NCI-H1417 treated with DMSO at 0.1 percent for 48 hours (cell line): ENCODE measurements at places on chromosomes 11 and 22.

DNA sequence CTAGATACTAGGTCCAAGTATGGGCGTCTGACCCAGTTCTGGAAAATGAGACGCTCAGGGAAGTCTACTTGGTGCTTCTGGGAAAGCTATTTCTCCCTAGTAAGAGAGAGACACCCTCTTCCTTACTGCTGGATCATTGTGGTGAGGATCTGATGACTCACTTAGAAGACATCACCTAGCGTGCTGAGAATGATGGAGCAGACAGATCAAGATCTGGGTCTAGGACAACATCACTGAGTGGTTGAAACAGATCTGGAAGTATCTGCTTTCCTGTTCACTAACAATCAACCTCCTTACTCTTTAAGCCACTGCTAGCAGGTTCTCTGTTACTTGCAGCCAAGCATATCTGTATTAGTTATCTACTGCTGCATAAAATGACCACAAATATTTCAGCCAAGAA, 38.3 kb upstream of the HMGXB4 start:
- no peak for DNase-seq

DNA sequence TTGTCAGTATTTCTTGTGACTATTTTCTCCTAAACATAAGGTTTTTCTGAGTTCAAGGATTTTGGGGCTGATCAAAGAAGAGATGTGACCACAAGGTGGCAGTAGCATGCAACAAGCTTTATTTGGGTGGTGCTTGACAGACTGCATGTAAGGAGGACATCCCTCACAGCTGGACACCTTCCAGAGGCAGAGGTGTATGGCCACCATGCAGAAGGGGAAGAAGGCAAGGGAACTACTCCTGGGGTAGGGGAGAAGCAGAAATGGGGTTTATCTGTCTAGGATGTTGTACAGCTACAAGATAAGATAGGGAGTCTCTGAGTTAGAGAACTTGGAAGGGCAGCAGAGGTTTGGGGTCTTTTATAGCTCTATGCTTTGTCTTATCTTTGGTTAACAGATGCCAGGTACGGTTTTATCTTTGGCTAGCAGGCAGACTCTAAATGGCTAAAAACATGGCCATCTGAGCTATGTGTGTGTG, 5.1 kb upstream of the BIRC2 start:
- peak; percentile 41 for DNase-seq

- DNase-seq: no peak
These were observed 19.5 kb downstream of the PC start for GRCh38 chr11:66938582-66939135.

- no peak for DNase-seq
These were observed 11.0 kb downstream of the JAML start for GRCh38 chr11:118213781-118214180.

GRCh38 chr11:97703851-97704250, 1314.0 kb downstream of the JRKL start:
- no peak for DNase-seq

- no peak for DNase-seq
These were observed 20.3 kb upstream of the VPS37C start for GRCh38 chr11:61181489-61181888.

GRCh38 chr11:6941970-6942369, 15.7 kb downstream of the ZNF215 start:
- no peak for DNase-seq

DNA sequence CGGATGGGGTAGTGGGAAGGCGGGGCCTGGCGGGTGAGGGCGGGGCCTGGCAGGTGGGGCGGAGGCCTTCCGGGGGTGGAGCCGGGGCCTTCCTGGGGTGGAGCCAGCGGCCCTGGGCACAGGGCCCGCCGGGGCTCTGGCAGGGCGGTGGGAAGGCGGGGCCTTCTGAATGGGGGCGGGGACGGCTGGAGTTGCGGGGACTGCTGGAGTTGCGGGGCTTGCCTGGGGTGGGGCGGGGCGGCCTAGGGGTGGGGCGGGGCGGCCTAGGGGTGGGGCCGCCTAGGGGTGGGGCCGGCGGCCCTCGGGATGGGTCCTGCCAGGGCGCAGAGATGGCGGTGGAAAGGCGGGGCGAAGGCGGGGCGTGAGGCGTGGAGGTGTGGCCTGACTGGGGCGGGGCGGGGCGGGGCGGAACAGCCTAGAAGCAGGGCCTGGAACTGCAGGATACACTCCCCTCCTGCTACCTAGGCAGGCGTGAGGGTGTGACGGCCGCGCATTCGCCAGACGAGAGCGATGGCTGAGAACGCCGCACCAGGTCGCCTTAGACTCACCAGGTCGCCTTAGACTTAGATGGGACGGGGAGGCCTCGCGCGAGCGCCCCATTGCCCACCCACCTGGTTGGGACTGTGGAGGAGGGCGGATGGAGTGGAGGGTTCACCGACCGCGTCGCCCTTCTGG, 19.3 kb downstream of the RRP7A start:
- no peak for DNase-seq

DNA sequence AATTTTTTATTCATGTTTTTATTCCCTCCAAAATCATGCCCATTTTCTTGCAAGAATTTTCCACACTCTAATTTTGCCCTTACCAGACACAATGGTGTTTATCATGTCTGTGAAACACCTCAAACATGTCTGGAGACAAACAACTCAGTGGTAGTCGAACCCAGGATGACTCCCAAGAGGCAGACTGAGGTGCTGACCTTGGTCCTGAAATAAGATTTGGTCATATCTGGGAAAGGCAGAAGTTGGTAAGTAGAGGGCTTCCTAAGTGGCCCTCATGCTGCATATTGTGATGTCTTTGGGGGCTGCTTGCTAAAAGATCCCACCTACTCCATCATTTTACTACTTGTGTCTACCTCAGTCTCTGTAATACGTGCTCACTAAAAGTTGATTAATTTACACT, 369.4 kb upstream of the ISX start:
- no peak for DNase-seq

DNA sequence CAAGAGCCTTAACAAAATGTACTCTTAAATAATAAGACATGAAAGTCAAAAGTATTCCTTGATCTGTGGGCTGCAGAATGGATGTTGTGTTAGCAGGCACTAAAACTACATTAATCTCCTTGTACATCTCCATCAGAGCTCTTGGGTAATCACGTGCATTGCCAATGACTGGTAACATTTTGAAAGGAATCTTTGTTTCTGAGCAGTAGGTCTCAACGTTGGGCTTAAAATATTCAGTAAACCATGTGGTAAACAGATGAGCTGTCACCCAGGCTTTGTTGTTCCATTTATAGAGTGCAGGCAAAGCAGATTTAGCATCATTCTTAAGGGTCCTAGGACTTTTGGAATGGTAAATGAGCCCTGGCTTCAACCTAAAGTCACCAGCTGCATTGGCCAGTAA, 152.9 kb downstream of the PKNOX2 start:
- no peak for DNase-seq

DNA sequence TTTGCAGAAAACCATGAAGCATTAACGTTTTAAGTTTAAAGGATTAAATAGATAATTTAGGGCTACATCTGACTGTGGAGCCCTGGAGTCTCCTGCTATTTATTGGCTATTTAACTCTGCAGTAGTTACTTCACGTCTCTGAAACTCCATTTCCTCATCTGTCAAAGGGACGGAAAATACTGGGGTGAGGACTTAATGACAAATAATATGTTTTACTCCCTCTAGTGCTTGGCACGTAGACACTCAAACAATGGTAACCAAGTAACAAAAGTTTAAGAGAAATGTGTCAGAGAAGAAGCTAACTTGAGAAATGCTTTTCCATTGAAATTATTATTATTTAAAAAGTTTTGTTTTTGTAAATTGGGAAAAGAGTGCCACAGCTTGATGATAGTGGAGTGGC, 130.7 kb upstream of the RCN1 start:
- no peak for DNase-seq

GRCh38 chr11:5476186-5476819, 12.2 kb upstream of the OR52D1 start:
- no peak for DNase-seq

GRCh38 chr22:38531251-38531938, 25.3 kb upstream of the DDX17 start:
- no peak for DNase-seq

DNA sequence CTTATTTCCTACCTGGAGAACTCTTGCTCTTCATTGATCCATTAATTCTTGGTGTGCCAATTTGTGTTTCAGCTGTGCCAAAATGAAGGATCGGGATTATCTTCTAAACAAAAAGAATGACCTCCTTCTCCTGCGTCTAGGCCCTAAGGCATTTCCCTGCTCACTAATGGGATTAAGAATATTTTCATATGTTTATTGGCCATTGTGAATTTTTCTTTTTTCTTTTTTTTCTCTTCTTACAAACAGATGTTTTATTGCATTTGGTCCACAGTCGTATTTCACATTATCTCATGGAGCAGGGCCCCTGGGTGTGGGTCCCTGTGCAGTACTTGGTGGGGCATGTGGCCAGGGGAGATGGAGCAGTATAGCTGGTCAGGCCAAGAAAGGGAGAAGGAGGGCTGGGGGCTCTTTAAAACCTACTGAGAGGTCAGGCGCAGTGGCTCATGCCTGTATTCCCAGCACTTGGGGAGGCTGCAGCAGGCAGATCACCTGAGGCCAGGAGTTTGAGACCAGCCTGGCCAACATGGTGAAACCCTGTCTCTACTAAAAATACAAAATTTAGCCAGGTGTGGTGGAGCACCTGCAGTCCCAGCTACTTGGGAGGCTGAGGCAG, 35.3 kb upstream of the HORMAD2 start:
- DNase-seq: no peak

DNA sequence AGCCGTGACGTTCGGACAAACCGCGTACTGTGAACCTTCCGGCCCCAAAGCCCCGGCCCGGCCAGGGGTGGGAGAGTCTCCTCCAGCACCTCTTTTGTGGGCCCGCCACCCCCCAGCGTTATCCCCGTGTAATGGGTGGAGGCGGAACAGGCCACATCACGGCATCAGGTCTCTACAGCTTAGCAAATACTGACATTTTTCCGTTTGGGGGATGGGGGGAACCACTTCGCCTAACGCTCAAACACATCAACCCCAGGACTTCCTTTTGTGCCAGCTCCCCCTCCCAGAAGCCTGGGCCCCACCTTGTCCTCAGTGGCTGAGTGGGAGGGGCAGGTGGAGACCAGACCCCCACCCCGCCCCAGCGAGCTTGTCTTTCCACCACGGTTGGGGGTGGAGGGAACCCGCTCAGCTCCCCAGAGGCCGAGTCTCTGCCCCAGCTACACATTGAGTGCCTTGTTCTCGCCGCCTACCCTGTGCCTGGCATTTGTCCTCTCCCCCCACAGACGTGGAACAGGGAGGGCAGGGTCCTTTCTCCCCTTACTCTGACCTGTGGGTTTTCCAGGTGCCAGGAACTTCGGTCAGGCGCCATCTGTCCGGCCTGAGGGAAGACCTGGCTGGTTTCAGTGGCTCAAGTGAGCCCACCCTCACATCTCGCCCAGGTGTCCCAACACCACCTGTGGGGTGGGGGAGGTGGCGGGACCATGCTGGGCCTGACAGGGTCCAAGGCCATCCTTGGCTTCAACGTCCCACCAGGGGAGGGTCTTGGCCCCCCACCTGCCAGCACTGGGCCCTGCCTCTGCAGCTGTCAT, 29.6 kb downstream of the SBF1 start:
- no peak for DNase-seq

GRCh38 chr22:17303441-17303839, 65.8 kb upstream of the CECR2 start:
- DNase-seq: no peak

DNA sequence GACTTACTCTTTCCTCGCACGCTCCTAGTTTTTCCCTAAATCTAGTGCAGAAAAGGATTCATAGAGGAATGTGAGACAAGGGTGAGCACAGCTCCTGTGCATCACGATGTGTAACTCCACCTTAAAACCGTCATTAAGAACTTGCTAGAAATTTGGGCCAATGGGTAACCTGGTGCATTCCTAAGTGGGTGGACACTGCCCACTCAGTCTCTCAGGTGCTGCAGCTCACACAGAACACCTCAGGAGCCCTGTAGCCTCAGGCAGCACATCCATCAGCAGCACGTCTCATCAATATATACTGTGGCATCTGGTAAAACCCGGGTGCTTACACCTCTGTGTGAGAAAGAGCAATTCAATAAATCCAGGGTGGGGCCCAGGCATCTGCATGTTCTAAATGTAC, 12.4 kb downstream of the POU2AF3 start:
- no peak for DNase-seq

DNA sequence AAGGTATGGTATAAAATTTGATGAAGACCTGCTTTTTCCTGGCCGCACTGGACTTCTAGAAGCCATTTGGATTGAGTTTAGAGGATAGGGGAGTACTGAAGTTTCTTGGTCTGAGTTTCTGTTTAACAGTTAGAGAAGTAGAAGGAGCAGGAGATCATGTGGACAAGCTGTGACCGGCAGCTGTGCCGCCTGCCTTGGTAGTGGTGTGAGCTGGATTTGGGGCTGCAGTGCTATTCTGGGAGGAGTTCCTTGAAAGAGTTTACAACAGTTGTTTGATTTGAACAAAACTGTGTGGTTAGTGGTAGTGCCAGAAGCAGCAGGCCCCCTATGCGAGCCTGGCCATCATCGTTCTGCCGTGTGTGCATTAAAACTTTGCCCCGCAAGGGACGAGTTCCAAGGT, 105.2 kb downstream of the PDHX start:
- no peak for DNase-seq

DNA sequence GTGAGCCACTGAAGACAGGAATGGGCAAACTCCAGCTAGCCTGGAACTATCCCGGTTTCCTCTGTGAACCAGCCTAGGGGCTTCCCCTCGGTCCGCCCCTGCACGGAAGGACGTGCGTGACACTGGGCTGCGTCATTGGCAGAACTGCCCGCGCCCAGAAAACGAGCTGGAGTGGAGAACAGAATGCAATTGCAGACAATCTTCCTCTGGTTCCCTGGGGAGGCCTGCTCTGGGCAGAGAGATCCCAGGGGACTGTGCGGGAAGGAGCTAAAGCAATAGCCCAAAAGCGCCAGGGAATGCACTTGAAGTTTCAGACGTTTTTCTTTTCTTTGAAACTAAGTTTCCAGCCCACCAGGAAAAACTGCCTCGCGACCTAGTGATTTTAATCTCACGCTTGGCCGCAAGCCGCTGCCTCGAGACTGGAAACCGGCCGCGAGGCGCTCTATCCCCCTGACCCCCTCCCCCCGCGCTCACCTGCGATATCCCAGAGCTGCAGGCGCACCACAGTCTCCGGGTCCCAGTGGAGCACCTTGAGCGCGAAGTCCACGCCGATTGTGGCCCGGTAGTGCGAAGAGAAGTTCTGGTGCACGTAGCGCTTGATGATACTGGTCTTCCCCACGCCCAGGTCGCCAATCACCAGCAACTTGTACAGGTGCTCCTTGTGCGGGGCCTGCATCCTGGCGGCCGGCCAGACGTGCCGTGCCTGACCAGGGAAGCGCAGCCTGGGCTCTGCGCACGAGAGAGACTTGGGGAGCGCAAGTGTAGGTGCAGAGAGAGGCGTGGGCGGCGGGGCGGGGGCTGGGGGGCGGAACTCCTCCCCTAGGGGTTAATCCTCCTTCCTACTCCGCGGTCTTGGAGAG, at the start of gene RAB38:
Gene RAB38 (minus strand): TSS at position 735 of the 860 bp plus-strand sequence. CDS start 59 bp downstream, at position 676.
- no peak for DNase-seq

DNA sequence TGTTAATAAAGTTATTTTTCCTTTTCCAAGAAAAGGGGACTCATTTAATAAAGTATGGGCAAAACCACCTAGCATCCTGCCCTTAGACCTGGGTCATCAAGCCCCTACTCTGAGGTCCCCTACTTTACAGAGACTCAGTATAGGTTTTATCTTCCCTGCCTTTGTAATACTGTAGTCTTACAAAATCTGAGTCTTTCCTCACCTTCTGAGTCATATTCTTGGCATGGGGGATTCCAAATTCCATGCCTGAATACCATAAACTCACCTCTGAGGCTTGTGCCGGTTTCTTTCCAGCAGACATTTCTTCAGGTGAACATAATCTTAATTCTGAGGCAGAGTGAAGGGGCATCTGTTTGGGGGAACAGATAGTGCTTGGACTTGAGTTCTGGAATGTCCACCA, 282.5 kb downstream of the KCNA4 start:
- DNase-seq: no peak

- DNase-seq: no peak
These were observed 44.0 kb upstream of the WT1 start for GRCh38 chr11:32479291-32479690.
